ENCODE measurements at places on chromosomes 5 and 9.

DNA sequence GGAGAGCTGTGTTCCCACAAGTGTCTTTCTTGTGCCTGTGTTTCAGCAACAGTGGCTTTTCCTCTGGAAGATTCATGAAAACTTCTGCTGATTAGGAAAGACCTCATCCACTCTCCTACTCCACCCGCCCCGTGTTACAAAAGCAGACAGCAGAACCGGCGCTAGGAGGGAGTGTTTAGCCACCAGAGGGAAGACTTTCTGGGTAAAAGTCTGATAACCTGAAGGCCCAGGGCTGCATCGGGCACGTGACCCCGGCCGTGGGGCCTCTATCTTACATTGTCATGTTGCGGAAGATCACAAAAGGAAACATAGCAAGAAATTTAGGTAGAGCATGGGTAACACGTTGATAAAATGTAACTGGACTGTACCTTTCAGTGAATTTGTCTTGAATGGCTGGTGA lies 32.0 kb upstream of the DMRT2 start:
- no peak overlapping the region for H3K4me3 ChIP-seq
- no peak for DNase-seq
- H3K27me3 ChIP-seq: peaks cover 24% of the 10 kb centered on the region
- H3K4me1 ChIP-seq: peaks cover 1% of the 10 kb centered on the region

DNA sequence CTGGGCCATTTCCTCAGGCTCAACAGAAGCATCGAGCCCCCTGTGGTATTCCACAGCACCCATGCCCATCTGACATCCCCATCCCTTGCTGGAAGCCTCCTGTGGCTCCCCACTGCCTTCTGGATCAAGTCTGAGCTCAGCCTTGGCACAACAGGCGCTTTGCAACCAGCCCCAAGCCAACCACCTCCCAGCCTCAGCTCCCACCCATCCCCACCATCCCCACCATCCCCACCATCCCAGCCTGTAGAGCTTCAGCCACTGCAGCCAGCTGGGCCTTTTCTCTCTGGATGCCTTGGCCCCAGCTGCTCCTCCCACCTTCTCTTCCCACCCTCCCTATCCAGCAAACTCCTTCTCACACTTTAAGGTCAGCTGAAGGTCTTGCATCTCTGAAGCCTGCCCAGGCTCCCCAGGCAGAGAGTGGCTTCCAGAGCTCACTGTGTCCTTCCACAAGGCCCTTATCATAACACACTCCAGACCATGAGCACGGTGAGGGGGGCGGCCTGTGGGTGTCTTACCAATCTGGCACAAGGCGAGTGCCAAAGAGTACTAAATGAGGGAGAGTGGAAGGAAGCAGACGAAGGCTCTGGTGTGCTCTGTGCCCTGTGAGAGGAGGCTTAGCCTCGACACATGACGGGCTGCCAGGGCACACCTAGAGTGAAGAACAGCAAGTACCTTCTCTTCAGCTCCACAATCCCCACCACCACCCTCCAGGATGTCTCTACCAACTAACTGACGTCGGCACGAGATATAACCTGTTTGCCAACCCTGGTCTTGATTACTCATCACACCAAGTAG lies 6.5 kb downstream of the HIGD2A start:
- H3K27ac ChIP-seq: no peak overlapping the region
- no peak for DNase-seq
- no peaks in the 10 kb centered on the region for H3K27me3 ChIP-seq
- peaks cover 3% of the 10 kb centered on the region for H3K4me1 ChIP-seq
- no peak overlapping the region for H3K4me3 ChIP-seq

DNA sequence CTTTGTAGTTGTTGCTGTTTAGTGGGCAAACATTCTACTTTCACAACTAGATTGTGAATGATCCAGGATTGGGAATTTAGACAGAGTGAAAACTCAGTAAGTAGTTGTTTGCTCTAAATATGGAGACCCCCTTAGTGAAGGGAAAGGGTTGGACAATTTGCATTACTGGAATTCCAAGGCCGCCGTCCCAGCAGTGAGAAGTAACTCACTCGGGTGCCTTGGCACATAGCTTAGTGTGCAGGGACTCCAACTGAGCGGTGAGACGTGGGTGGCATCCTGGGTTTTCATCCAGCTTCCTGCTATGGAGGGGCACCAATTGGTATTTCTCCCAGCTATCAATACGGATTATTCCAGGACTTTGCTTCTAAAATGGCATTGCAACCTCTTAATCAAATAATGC lies 69.7 kb upstream of the FCN1 start:
- H3K4me3 ChIP-seq: no peak overlapping the region
- H3K4me1 ChIP-seq: no peaks in the 10 kb centered on the region
- H3K27me3 ChIP-seq: no peaks in the 10 kb centered on the region
- H3K27ac ChIP-seq: no peak overlapping the region
- no peaks in the 10 kb centered on the region for H3K36me3 ChIP-seq

DNA sequence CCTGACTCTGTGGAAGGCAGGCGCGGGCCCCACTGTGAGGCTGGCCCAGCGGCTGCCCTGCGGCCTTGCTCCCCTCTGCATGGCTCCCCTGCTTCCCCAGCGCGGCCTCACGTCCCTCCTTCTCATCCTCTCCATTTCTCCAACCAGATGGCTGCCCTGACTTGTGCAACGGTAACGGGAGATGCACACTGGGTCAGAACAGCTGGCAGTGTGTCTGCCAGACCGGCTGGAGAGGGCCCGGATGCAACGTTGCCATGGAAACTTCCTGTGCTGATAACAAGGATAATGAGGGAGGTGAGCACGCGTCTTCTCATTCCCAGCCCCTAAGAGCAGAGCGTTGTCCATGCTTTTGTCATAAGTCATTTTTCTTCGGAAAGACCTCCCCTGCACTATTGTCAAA lies 129.0 kb upstream of the WWC1 start:
- peaks cover 7% of the 10 kb centered on the region for H3K4me1 ChIP-seq
- H3K36me3 ChIP-seq: no peaks in the 10 kb centered on the region
- no peak overlapping the region for H3K27ac ChIP-seq

DNA sequence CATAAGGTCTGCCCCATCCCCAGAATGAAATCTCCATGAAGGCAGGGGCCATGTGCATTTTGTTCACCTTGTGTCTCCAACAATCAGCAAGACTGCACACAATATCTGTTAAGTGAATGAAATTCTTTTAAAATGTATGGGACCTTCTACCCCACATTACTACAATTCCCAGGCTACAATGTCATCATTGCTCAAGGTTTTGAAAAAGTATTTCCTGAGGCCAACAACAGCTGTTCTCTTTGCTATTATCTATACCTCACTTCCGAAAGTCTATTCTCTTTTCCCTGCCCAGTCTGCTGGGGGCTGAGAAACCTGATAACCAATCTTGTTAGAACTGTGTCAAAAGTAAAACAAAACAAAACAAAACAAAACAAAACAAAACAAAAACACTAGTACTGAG lies 29.2 kb downstream of the HOMER1 start:
- no peak overlapping the region for H3K4me3 ChIP-seq
- DNase-seq: no peak
- peaks cover 4% of the 10 kb centered on the region for H3K36me3 ChIP-seq
- H3K27me3 ChIP-seq: peaks cover 3% of the 10 kb centered on the region

DNA sequence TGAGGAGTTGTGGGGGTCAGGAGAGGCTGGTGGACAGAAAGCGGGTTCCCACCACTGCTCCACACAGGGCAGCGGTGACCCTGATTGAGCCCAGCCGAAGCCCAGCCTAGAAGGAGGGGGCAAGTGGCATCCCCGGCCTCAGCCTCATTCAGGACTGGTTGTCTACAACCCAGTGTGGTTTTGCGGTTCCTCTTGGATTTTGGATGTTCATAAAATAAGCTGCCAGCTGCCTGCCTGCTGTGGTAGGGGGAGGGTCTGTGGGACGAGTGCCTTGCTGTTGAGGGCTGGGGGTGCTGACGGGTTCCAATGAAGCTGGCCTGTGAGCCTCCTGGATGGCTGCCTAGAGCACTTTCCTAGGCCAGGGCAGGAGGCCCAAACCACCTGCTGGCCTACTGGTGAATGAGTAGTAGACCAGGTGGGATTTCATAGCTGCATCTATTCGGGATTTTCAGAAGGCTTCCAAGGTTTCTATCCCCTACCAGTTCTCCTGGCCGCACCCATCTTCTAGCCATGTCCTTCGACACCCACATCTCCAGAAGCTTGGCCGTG lies 102.4 kb downstream of the NDFIP1 start:
- H3K4me3 ChIP-seq: no peak overlapping the region
- no peaks in the 10 kb centered on the region for H3K36me3 ChIP-seq
- peaks cover 8% of the 10 kb centered on the region for H3K27me3 ChIP-seq
- no peak overlapping the region for H3K27ac ChIP-seq
- no peaks in the 10 kb centered on the region for H3K4me1 ChIP-seq

DNA sequence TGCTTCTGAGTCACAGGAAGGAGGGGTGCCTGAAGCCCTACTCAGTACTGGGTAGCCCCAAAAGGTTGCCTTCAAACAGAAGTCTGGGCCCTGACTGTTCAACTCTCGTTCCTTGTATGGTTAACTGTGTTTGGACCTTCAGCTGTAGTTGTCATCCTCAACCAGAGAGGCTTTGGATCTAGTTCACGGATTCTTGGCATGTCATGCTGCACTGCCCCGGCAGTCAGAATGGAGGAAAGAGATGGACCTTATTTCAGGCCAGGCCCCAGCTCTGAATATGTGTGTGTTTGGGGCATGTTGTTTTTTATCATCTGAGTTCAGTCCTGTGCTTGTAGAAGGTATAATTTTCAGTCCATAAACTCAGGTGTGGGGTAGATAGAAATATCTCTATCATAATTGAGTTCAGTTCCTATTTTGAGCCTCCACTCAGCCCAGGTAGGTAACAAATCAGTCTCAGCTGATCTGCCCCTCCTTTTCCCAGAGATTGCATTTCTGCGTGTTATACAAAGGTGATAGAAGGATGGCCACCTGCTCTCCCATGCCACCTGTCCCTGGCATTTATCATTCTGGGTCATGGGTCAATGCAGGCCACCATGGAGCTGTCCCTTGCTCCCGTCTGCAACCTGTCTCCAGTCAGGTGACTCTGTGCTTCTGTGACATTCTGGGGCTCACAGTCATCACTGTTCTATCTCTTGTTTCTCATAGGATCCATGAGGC lies 127.5 kb upstream of the CPEB4 start:
- H3K27me3 ChIP-seq: no peaks in the 10 kb centered on the region
- H3K4me3 ChIP-seq: no peak overlapping the region
- no peak overlapping the region for H3K27ac ChIP-seq
- H3K4me1 ChIP-seq: no peaks in the 10 kb centered on the region
- H3K36me3 ChIP-seq: no peaks in the 10 kb centered on the region
- no peak for DNase-seq

GRCh38 chr9:72665421-72665820 lies 144.0 kb downstream of the TMC1 start:
- H3K27me3 ChIP-seq: no peaks in the 10 kb centered on the region
- no peak for DNase-seq
- no peak overlapping the region for H3K27ac ChIP-seq
- H3K4me1 ChIP-seq: no peaks in the 10 kb centered on the region

DNA sequence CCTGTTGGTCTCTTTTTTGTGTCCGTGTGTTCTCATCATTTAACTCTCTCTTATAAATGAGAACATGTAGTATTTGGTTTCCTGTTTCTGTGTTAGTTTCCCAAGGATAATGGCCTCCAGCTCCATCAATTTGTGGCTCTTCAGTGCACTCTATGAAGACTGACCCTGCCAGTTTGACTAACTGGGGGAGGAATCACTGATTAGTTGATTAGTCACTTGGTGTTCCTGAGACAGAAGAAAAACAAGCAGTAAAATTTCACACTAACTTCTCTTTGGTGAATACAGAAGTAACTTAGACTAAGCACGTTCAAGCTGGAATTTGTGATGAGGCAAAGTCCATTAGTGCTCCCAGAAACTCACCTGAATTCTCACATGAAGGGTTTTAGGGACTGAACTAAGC lies 495.8 kb upstream of the RORB start:
- no peak for DNase-seq
- no peaks in the 10 kb centered on the region for H3K4me1 ChIP-seq
- H3K36me3 ChIP-seq: no peaks in the 10 kb centered on the region

GRCh38 chr9:124242331-124243194 lies 15.2 kb upstream of the NEK6 start:
- peak overlapping the region; percentile 56 for H3K4me3 ChIP-seq
- peaks cover 2% of the 10 kb centered on the region for H3K36me3 ChIP-seq
- H3K27ac ChIP-seq: peak overlapping the region; percentile 67
- peaks cover 10% of the 10 kb centered on the region for H3K27me3 ChIP-seq
- DNase-seq: peak; percentile 29

DNA sequence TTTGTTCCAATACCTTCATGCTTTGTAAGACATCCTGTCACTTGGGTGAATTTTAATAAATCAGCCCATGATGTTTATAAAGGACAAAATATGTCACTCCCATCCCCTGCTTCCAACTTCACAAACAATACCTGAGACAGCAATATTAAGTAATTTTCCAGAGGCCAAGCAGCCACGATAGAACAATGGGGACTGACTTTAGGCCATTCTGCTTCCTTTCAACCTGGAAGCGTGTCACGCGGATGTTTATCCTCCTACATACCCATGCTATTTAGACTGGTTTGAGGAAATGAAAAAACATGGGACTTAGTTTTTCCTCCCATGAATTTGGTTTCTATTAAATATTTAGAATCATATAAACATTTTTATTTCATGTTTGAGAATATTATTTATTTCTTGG lies 82.9 kb downstream of the GRAMD2B start:
- no peak overlapping the region for H3K4me3 ChIP-seq
- H3K27me3 ChIP-seq: peaks cover 2% of the 10 kb centered on the region
- H3K4me1 ChIP-seq: peaks cover 17% of the 10 kb centered on the region
- H3K27ac ChIP-seq: no peak overlapping the region
- H3K36me3 ChIP-seq: peaks cover 2% of the 10 kb centered on the region

DNA sequence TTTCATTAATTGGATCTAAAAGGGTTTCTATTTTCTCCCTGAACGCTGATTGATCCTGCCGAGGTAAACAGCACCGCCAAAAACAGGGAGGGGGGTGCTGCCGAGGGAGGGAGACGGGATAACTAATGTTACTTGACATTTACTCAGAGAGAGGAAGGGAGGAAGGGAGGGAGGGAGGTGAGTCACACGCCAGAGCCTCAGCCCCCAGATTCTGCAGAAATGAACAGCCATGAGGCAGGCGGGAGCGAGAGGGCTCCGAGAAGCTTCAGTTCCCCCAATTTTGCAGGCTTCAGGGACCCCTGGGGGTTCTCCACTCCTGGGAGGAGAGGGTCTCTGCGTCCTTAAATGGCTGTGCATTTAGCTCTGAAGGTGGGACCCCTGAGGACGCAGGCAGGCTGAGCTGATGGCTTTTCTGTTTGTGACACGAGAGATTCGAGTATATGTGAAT lies 59.1 kb upstream of the IER5L start:
- no peaks in the 10 kb centered on the region for H3K27me3 ChIP-seq
- peaks cover 6% of the 10 kb centered on the region for H3K36me3 ChIP-seq
- H3K4me1 ChIP-seq: peaks cover 54% of the 10 kb centered on the region
- H3K27ac ChIP-seq: peak overlapping the region; percentile 89

- no peaks in the 10 kb centered on the region for H3K27me3 ChIP-seq
- no peak for DNase-seq
- H3K4me1 ChIP-seq: peaks cover 17% of the 10 kb centered on the region
- H3K36me3 ChIP-seq: peaks cover 32% of the 10 kb centered on the region
- no peak overlapping the region for H3K27ac ChIP-seq
These were observed 389.6 kb downstream of the KDM4C start for GRCh38 chr9:7147121-7148090.

- H3K4me1 ChIP-seq: peaks cover 16% of the 10 kb centered on the region
- H3K4me3 ChIP-seq: no peak overlapping the region
- H3K27me3 ChIP-seq: no peaks in the 10 kb centered on the region
- H3K27ac ChIP-seq: no peak overlapping the region
- DNase-seq: no peak
These were observed 75.0 kb downstream of the PTPDC1 start for GRCh38 chr9:94159069-94159939.

All from activated naive CD8-positive, alpha-beta T cell treated with anti-CD3 and anti-CD28 coated beads, Interleukin-2, amount 10 ng/mL, durations not matched to agents 7 days and 5 days (primary cell).